ENCODE measurements at places on chromosomes 1 and 21.
A peak's percentile ranks its signal among the peaks of the same experiment; 100 is the strongest.

DNA sequence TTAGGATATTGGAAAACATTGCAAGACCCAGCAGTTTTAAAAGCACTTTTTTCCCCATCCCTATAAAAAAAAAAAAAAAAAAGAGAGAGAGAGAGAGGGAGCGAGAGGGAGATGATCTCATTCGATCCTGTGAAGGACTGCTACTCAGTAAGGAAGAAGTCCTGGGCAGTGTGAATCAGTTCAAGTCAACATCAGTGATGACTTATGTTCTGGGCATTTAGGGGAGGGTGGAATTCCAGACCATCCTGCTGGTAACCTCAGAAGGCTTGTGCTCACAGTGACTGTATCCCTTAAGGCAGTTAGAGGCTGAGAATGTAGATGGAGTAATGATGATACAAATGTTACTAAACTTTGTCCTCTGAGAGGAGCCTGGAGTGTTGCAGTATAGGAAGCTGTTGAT is 151.4 kb downstream of the TGFB2 start:
- DNase-seq, result peak; percentile 49

- DNase-seq, result no peak
Measured at GRCh38 chr1:31781138-31781755, 17.1 kb upstream of the ADGRB2 start.

DNA sequence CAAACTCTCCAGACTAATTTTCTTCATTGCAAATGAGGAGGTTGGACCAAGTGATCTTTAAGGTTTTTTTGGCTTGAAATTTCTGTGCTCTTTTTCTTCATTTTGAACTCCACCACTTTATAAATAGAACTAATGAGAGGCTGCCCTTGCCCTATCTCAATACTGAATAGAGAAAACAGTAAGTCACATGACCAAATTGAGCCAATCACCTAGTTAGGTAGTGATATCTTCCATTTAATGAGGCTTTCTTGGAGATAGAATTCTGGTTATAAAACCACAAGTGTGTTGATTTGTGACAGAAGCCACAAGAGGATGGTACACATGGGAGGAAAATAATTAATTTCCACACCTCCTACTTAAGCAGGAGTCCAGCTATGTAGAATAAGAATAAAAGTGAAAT is 263.4 kb upstream of the SNX7 start:
- no peak for DNase-seq

DNA sequence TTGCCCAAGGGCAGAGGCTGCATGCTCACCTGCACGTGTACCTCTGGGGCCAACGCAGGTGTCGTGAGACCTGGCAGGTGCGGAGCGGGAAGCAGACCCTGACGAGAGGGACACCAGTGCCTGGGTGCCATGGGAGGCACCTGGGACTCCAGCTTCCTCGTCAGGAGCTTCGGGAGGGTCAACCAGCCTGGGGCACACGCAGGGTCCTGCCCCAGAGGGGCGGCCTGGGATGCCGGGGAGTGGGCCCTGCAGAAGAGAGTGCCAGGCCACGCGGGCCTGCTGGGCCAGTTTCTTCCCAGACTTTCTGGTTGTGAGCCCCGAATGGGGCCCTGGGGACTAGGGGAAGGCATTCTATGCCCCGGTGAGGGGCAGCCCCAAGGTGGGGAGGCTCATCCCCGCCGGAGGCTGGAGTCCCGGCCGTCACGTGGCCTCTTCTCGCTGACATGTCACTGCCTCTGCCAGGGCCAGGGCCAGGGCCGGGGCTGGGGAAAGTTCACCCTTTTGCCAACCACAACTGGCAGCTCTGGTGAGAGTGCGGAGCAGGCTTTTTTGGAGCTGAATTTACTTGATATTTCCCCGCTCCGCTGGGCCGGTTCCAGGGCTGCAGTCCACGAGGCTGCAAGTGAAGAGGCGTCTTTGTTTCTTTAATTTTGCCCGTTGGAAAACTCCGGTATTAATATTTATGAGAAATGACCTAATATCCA is 38.5 kb upstream of the ACTRT2 start:
- no peak for DNase-seq

DNA sequence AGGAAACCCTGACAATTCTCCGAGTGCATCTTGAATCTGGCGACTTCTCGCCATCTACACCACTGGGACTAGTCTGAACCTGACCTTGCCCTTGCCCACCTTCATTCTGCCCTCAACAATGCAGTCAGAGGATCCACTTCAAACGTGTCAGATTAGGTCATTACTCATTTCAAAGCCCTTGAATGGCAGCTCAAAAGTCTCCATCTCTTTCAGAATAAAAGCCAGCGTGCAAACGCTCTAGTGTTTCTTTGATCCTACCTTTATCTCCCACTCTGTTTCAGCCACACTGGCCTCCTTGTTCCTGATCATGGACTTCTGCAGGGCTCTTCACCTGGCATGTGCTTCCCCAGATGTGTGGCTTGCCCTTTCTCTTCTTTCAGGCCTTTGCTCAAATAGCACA is 31.3 kb downstream of the SLC30A1 start:
- DNase-seq, result no peak

All from H54 (cell line).